ENCODE measurements at places on chromosomes 11 and 22.

DNA sequence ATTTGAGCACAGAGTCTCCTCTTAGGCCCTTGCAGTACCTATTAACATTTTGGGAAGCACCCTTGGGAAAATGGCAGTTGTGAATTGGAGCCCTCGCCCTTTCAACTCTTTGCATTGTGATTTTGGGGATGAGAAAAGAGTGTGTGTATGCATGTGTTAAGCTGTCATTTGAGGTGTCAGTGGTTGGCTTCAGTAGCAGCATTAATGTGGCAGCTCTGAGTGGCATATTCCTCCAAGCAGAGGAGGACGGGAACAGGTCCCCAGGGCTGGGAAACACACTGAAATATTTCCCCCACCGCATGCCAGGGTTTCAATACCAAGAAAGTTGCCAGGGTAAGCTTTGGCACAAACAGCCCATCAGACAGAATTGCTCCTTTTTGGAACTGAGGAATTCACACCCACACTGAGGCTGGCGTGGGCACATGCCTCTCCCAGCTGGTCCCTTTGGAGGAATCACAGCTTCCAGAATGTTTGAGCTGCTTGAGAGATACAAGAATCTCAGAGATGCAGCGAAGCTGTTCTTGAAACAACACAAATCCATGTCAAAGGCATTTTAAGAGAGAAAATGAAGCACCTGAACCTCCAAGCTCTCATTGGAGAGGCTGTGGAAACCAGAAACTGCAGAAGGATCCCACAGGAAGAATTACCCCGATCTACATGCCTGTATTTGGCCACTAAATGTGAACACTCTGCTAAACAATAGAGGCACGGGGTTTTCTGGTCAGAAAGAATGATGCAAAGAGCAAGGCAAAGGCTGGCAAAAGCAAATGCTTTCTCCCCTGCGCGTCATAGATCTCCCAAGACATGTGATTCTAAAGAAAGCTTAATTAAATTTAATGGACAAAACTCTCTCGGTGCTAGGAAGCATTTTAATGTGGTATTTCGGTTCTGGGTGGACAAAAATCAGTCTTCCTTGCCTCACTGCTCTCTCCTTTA, 67.2 kb upstream of the RCN1 start:
- no peak for DNase-seq

GRCh38 chr22:50044485-50045118, 13.5 kb downstream of the TTLL8 start:
- DNase-seq: no peak

- DNase-seq: no peak
Measured at GRCh38 chr11:113729456-113729855, 23.3 kb upstream of the TMPRSS5 start.

DNA sequence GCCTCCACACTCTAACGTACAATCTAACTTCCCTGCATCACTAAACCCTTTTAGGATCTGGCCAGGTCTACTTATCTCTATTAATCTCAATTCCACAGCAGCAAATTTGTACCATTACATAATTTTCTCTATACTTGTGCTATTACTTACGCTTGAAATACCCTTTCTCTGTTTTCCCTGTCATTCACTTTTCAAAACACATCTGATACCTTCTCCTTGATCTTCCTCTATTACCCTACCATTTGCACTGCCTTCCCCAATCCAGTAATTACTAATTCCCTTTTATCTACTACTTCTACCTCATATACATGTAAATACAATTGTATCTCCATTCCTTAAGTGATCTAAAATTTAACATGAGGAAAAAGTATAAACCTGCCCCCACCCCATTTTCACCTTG, 14.0 kb downstream of the CHORDC1 start:
- no peak for DNase-seq

DNA sequence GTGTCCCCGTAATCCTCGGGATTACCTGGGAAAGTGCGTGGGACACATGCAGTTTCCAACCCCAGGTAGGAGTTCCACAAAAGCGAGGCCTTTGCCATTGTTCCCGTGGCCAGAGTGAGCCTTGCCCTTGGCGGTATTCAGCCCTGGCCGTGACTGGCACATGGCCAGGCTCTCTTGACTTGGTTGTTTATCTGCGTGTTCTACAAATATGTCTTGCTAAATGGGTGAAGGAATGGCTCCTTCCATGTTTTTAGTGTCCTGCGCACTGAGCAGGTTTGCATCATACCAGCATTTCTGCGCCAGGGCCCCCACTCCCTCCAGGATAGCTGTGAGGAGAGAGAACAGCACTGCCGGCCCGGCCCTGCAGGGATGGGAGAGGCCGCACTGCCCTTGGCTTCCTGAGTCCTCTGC, 20.0 kb downstream of the POLR3H start:
- DNase-seq: peak; percentile 81

DNA sequence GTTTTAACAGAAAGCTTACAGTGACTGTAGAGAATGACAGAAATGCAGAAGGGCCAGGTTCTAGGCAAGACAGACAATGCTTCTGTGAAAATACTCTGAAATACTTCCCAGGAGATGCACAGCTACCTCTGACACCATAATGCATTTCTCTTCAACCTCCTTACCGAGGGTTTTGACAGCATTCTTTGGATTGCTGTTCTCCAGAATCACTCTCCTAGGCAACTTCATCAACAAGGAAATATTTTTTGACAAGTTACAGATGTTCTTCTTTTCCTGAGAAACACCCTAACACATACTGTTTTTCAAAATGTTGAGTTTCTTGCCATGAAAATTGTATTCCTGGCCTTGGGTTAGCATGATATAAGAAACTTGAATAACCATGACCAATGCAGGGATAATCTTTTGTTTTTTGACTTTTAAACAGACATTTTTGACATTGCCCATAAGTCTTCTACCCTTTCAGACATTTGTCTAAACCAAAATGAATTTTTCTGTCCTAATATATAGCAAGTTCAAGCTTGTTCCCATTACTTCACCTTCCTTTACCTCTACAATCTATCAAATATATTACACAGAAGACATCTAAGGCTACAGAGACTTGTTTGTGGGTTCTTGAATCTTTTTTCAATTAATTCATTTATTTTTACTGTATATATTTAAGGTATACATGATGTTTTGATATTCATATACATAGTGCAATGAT, 108.1 kb downstream of the CCDC34 start:
- DNase-seq: no peak

All from heart left ventricle (tissue), 16 donors.